ENCODE measurements at places on chromosomes 2 and 18.

GRCh38 chr18:74278058-74278457, 13.7 kb downstream of the CYB5A start:
- DNase-seq = no peak

DNA sequence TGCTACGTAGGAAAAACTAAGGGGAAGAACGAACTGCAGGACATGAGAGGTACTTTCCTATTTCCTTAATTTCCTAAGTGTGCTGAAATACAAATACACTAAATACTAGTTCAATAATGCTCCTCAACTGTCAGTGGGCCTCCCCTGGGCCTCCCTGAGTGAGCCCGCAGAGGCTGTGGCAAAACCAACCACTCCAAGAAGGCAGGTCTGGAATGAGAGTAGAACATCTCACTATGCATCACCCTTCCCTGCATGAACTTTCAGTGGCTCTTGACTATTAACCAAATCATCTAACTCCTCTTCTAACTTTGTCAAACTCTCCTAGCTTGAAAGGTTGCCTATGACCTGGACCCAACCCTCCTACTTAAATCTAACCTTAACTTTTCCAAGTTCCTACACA, 84.6 kb downstream of the THADA start:
- no peak for DNase-seq

GRCh38 chr2:117948615-117949014, 65.3 kb downstream of the CCDC93 start:
- no peak for DNase-seq

DNA sequence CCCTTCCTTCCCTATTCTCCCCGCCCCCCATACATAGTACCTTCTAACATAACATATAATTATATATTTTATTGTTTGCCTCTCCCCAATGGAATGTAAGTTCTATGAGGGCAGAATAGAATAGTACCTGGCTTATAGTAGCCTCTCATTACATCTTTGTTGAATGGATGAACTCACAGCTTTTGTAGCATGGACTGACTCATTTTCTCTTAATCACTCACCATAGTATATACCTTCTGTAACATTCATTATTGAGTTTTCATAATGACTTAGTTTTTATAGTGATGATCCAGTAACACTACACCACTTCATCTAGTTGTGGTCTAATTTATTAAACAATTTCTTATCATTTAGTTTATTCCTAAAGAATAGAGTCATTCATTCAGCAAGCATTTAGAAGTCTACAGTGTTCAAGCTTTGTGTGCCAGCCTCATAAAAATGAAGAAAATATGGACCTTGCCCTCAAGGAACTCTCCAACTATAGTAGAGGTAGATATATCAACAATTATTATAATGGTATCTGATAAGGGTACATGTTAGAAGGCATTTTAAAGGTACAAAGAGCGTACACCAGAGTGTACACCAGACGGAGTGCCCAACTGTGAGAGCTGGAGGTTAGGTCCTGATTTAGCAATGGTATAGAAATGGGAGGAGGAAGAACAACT, 31.1 kb downstream of the NCOA1 start:
- no peak for DNase-seq

DNA sequence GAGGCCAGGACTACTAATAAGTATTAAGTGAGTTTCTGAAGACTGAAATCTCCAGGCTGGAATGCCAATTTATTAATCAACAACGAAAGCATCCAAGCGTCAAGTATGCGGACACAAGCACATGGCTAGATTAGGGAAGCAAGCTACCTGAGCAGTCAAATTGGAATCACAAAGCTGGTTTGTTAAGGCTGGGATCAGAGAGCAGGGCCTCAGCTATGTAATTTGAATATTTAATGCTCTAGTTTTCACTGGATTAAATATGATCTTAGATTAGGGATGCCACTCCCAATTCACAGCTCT, 5.7 kb downstream of the CCL20 start:
- DNase-seq = no peak

DNA sequence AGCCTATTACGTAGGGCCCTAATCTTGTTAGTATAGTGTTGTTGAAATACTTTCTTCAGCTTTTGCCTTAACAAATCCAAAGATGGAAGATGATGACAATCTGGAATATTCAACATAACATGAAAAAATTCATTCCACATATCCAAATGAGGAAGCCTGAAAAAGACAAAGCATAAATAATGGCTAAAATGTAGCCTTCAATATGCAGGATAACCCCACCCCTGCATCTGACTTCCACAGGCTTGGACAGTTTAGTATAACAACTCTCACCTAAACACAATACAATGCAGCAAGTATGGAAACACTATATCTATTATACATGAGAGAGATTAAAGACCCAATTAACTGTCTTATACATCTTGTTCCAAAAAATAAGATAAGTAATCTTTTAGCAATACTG, 39.9 kb downstream of the BUB1 start:
- DNase-seq = no peak

DNA sequence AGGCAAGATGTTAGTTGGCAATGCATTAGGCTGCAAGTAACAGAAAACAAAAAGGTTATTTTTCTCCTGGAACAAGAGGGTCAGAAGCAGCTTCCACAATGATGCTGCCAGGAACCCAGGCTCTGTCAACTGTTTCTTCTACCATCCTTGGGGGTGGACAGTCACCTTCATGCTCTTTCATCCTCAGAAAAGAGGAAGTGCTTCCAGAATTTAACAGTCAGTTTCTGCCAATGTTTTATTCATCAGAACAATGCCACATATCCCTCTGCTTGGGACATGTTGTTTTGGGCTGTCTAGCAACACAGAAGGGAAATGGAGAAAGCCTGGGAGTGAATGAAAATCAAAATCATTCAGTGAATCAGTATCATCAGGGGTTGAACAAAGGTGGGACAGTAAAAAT, 7.1 kb downstream of the TMEM182 start:
- DNase-seq = no peak

All from iPS DF 19.7 (cell line).